ENCODE measurements at places on chromosomes 11 and 22.

DNA sequence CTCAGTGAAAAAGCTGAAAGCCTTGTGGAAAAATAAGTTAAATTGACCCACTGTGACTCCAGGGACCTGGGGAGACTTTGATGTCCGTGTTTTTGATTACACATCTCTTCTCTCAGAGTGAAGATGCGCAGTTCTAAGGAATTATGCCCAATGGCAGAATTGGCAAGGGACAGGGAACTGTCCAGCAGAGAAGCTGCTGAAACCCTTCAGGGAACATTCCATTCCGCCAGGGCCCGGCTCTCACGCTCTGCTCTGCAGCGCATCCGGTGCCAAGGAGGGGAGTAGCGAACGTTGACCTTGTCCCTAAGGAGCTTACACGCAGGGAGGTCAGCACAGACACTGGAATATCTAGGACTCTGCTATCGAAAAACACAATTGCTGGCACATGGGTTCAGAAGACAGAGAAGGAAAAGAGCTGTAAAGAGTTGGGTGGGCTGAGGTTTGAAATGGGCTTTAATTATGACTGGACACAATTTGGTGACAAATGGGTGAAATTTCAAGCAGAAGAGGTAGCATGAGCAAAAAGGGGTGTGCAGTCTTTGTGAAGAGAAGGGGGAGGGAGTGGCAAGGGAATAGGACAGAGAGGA lies 64.5 kb upstream of the B3GAT1 start:
- no peak for DNase-seq

DNA sequence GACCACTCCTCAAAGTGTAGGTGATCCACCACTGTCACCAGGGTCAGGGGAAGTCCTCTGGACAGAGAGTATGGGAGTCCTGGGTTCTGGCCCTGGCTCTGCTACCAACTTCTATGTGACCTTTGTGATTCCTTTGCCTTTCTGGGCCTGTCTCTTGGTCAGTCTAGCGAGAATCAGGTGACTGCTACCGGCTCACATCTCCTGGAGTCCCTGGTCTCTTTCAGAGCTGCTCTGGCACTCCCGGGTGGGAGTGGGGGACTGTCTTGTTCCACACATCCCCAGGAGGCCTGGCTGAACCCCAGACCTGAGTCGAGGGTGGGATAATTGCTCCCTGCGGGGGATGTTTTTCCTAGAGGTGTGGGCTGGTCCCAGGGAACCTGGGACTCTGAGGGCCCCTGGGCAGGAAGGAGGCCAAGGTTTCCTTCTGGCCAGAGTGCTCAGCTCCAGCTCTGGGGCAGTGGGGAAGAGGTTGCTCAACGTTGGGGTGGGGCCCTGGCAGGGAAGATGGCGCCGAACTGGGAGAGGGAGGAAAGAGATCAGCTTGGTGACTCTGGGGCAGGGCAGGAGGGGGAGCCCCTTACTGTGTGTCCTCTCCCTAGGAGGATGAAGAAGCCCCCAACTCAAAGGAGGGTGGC lies 2.1 kb downstream of the SOX10 start:
- DNase-seq = no peak

DNA sequence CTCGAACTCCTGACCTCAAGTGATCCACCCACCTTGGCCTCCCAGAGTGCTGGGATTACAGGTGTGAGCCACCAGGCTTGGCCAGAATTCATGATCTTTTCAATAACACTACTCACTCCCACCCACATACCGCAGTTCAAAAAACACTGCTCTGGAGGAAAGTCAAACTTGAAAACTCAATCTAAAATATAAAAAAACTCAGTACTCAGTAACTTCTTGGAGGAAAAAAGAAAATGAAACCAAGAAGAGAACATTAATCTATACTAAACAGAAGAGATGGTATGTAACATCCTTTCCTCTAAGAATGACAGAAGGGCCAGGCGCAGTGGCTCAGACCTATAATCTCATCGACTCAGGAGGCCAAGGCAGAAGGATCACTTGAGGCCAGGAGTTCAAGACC lies 58.3 kb downstream of the MRTFA start:
- DNase-seq = no peak

DNA sequence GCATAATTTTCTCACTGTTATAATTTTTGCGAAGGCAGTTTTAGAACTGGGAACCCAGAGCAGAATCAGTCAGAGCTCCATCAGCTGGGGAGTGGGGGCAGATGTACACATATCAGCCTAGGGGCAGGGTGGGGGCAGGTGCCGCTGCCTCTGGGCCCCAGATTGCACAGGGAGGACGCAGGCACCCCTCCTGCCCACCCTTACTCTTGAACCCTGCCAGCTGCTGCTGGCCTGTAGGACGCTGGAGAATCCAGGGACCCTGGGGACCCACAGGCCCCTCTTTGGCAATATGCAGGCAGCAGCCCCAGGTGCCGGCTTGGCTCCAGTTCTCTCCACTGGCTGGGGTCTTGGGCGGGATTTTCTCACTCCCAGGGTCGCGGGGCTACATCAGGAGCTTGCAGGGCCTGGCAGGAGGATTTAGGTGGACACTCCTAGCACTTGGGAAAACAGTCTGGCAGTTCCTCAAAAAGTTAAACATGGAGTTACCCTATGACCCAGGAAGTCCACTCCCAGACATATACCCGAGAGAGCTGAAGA lies 8.8 kb upstream of the CAPN5 start:
- DNase-seq = no peak

GRCh38 chr11:69201066-69201365 lies 45.3 kb downstream of the SMIM38 start:
- no peak for DNase-seq

DNA sequence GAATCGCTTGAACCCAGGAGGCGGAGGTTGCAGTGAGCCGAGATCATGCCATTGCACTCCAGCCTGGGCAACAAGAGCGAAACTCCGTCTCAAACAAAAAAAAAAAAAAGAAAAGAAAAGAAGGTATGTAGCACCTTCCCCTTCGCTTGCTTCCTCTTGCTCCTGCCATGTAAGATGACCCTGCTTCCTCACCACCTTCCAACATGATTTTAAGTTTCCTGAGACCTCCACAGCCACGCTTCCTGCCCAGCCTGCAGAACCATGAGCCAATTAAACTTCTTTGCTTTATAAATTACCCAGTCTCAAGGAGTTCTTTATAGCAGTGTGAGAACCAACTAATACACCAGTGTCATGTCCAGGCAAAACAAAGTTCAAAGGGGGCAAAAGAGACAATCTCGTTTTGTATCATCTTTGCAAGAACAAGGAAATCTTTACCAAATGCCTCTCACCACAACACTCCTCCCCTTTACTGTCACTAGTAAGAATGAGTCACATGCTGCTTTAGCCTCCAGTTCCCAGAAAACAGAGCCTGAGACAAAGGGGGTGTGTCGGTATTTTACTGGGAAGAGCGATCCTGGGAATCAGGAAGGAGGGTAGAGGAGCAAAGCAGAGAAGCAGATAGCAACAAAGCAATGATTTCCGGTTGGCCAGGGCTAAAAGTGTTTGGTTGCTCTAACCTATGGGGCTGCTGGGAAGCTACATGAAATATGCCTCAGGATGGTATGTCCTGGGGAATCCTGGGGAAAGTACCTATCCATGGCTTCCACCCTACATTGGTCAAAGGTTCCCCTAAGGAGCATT lies 10.5 kb upstream of the MCHR1 start:
- no peak for DNase-seq

DNA sequence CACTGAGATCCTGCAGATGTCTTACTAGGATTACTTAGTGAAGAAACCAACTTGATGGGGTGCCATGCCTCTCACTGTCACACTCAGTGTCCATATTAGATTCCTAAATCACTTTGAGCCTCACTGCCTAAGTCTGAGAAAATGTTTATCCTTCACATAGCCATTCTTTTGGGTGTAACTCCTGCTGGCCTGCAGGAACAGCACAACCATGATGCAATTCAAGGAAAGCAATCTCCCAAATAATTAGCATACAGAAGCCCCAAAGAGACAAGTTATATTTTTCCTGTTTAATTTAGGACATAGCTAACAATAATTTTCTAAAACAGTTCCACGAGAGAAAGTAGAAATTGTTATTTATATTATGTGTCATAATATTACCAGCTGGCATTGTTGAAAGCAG lies 655.5 kb downstream of the KCNA4 start:
- no peak for DNase-seq

GRCh38 chr11:76625472-76626186 lies 44.9 kb downstream of the LRRC32 start:
- DNase-seq = no peak

DNA sequence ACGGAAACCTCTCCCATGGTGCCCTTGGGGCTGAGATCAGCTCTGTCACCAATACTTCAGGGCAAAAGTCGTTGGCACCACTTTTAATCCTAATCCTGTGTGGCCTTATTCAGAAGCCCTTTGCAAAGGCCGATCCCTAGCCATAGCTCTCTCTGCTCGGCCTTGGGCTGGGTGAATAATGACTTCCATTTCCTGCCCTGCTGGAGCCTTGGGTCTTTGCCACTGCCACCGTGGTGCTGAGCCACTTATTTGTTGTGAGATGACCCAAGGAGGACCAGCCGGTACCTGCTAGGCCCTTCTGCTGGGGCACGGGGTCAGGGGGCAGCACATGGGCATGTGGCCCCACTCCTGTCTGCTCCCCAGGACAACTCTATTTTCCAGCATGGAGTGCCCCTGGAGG lies 188.2 kb downstream of the ST3GAL4 start:
- DNase-seq = no peak

- DNase-seq = no peak
Observed at GRCh38 chr11:7569044-7569443, 55.2 kb downstream of the PPFIBP2 start.

DNA sequence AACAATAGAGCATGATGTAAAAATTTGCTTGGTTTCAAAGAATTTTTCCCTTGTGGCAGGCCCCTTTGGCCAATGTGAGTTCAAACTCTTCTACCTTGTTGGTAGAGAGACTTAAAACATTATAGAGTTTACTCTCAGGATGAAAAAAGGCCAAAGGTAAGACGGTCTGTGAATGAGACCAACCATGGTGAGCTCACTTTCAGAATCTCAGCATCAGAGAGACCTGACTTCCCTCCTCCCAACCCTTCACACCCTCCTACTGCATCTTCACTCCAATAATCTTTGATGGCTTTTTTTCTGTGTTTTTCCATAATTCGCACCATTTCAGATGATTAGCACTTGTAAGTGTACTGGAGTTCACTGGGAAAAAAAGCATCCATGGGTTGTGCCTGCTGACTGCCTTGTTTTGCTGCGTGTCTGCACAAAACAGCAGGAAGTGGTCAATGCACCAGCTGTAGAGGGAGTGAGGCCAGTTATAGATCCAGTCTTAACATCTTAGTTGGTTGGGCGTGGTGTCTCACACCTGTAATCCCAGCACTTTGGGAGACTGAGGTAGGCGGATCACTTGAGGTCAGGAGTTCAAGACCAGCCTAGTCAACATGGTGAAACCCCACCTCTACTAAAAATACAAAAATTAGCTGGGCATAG lies 64.1 kb downstream of the SLC1A2 start:
- no peak for DNase-seq

All from NCI-H2171 (cell line).